ENCODE measurements at places on chromosomes 7 and 10.

DNA sequence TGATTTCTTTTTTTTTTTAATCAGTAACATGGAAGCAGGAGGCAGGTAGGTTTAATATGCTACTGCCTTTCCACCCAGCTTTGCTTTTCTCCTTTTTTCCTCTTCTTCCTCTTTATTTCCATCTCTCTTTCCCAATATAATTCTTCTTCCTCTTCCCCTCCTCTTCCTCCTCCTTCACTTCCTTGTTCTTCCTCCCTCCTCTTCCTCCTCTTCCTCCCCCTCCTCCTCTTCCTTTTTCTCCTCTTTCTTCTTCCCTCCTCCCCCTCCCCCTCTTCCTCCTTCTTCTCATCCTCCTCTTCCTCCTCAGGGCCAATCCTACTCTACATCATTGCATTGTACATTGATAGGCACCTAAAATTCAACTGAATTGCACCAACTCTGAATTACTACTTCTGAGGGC, 11.4 kb downstream of the ZNF503 start:
- no peak for DNase-seq

GRCh38 chr10:116988311-116988710, 16.7 kb downstream of the SHTN1 start:
- DNase-seq, result no peak

- DNase-seq, result no peak
Observed at GRCh38 chr10:17349717-17350116, 104.7 kb downstream of the ST8SIA6 start.

DNA sequence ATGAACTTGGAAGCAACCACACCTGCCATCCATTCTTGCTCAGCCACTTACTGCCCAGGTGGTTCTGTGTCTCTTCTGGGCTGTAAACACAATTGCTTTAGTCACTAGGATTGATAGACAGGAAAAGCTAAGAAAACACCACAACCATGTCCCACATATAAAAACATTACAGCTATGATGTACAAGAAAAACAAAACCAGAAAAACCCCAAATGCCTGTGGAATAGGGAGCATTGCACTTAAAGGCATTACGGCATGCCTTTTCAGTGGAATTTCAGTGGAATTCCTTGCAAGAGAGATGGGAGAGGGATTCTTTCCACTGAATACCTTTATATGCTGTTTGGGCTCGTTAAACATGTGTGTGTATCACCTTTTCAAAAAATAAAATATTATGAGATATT, 44.2 kb upstream of the GPR26 start:
- no peak for DNase-seq

DNA sequence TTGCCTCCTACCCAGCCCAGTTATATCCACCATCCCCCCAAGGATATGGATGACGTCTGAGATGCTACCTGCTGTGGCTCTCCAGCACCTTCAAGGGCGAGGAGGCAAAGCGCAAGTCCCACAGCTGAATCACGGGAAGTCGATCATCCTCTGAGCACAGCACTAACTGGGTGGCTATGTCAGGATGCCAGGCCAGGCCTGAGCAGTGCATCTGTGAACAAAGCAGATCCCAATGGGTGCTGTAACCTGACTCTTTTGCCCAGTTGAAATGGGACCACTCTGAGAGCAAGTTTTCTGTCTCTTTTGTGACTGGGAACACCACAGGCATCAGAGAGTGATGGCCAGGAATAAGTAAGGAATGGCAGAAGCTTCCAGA, 12.3 kb downstream of the SEC31B start:
- DNase-seq, result no peak
